ENCODE measurements at places on chromosomes 16 and 17. TPM values are rescaled to one million over a fixed set of nuclear protein-coding genes. Genes with fewer than 3 reads are reported as not detected.

The SLC38A7 gene
- total RNA-seq = 36.1 TPM

DNA sequence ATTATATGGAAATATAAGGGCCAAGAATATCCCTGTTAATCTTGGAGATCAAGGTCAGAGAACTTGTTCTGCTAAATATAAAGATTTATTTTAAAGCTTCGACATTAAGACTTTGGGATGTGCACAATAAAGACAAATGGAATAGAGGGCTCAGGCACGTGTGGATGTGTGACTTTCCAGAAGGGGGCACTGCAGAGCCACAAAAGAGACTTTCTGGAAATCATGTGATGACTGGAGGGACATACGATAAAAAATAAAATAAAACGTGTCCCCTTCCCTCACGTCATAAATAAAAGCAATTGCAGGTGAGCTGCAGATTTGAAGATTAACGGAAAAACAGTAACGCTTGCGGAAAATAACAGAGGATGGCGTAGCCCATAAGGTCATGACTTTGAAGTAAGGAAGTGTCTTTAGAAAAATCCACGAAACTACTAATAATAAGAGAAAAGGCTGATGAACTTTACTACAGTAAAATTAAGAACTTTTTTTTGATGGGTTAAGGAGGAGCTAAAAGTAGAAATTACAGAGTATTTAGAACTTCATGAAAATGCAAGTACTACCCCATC lies 9.4 kb upstream of the ENGASE start:
- DNase-seq = no peak

The ZNF385C gene
- total RNA-seq = 0.20 TPM

GRCh38 chr17:60653569-60653968 lies 24.1 kb upstream of the BCAS3 start:
- no peak for DNase-seq

- peak; percentile 41 for DNase-seq
Observed at GRCh38 chr17:73309727-73310596, 1.8 kb downstream of the CDC42EP4 start.

The STXBP4 gene
- total RNA-seq = 5.2 TPM

DNA sequence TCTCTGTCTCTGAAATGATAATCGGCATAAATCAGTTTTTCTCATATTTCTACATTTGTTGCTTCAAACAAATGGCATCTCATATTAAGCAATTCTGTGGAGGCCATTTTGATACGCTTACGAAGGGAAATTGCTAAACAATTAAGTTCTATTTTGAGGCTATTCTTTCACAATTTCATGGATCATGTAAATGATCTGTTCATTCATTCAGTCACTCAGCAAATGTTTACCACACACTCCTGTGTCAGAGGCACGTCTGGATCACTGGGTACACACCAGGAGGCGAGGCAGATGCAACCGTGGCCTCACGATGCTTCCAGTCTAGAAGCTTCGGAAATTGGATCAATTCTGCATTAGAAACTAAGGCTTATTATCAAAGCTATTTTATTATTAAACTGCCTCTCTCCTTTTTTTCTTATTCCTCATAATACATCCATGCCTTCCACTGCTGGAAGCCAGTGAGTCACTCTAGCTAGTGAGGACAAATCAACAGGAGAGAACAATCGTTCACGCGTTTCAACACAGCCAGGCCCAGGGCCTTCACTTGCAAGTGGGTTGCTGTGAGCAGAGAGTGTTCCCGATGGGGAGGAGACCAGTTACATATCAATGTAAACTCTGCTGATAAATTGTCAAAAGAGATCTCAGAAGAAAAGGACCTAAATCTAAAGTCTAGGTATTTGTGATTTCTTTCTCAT lies 11.3 kb upstream of the SLC39A11 start:
- no peak for DNase-seq

GRCh38 chr17:78130437-78131101 lies at the start of gene TMC8:
Gene TMC8, plus strand, starts transcription at chr17:78130771. Its CDS starts 818 bp downstream, at chr17:78131589.
- DNase-seq = peak; percentile 53

DNA sequence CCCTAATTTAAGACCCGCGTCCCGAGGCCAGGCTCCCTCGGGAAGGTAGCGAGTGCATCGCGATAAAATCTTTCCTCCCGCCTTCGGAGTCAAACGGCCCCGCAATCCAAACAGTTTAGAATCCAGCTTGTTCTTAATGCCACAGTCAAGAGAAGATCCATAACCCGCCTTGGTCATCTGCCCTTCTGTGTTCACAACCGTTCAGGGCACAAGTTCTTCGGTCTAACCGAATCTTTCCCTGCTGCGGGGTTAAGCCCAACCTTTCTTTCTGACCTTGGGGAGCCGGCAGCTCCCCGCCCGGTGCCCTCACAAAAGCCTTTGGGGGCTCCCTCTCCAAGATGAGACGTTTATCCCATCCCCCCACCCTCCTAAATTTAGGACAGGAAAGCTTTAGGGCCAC lies 30.3 kb downstream of the CPSF4L start:
- DNase-seq = no peak

The E4F1 gene
- 14.2 TPM for total RNA-seq

GRCh38 chr17:45150911-45151809 lies 2.9 kb downstream of the HEXIM1 start:
- no peak for DNase-seq

- no peak for DNase-seq
Observed at GRCh38 chr16:87297918-87298631, 19.1 kb downstream of the C16orf95 start.

The SLC35G6 gene
- total RNA-seq = not detected

The TP53TG3F gene
- not detected for total RNA-seq

DNA sequence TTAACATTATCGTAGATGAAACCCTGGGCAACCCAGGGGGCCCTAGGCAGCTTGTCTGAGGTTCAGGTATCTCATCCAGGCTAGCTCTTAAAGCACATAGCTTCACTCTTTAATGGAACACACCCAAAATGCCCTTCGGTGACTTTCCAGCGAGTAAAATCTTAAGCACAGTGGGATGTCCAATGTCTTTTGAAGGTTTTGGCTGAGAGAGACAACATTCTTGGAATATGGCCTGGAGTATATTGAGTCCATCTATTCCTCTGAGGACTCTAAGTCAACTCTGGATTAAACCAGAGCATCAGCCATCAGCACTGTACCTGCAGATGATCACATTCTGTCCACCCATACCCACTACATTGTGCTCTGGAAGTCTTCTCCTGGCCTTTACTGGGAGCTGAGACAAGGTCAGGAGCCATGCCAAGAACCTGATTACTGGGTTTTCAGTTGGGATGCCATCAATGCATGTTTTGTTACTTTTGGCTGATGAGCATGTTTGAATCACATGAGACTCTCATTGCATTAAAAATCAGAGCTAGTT lies 63.4 kb upstream of the CDH11 start:
- no peak for DNase-seq

GRCh38 chr17:82303944-82304808 lies 13.2 kb downstream of the CD7 start:
- DNase-seq = no peak

DNA sequence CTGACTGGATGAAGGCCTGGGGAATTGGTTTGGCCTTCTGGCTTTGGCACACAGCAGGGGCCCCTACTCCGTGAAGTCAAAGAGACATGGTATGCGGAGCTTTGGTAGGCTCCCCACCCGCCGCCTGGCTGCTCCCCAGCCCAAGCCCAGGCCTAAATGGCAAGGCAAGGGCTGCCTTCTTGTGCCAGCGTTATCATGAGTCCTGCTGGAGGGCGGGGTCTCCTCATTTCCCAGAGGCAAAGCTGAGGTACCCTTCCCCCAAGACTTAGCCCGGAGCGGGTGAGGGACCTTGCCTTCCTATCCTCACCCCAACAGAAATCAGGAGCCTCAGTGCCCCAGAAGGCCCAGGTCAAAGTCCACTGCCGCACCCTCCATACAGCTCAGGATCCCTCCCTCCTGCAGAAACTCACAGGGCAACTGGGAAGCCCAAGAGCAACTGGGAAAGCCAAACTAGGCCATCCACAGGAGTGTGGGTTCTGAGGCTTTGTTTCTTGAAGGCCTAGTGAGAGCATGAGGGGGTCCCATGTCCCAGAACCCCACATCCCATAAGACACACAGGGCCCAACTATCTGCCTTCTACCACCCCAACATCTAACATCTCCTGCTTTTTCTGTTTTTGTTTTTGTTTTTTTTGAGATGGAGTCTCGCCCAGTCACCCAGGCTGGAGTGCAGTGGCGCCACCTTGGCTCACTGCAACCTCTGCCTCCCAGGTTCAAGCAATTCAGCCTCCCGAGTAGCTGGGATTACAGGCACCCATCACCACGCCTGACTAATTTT lies 9.3 kb downstream of the PGAP3 start:
- DNase-seq = no peak

DNA sequence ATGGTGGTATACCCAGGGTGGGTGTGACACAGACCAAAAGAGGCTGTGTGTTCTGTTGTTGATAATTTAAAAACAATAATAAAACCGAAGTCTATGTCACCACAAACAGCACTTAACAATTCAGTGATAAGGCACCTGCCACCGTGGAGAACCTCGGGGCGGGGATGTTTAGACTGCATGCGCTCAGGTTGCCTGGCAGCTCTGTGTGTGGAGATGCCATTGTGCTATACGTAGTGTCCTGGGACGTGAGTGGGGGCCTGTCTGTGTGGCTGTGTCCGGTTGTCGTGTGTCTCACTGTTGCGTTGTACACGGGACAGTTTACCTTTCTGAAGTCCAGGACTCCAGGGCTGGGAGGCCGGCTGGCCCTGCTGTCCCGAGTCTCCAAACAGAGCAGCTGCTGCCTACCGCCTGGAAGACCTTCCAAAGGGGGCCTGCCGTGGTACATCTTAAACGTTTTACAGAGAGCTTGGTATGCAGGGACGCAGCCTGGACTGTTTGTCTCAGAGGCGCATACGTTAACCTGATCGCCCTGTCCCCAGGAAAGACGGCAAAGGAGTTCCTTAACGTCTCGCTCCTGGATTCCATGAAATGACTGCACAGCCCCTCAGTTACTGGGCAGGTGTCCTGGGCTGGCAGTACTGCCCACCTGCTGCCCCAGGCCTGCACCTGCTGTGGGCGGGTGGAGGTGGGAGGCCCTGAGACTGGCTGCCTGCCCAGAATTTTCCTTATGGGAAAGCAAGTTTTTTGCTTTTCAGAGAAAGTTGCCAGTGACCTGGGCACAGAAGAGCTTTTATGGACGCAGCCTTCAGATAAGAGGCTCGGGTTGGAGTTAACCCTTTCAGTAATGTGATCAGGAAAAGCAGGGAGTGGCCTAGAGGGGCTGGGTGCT lies 19.0 kb downstream of the SPIRE2 start:
- DNase-seq = no peak

The CALB2 gene
- total RNA-seq = 1.6 TPM

The KRT33A gene
- total RNA-seq = not detected

DNA sequence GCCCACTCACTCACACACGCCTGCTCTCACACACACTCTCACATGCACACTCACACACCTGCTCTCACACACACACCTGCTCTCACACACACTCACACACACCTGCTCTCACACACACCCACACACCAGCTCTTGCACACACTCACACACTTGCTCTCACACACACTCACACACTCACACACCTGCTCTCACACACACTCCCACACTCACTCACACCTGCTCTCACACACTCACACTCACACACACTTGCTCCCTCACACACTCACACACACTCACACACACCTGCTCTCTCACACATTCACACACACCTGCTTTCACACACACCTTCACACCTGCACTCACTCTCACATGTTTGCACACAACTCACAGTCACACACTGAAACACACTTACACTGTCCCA lies 4.0 kb downstream of the CD300H start:
- DNase-seq = no peak

The CCL3 gene
- total RNA-seq = not detected

The GAST gene
- not detected for total RNA-seq

The RDM1 gene
- total RNA-seq = not detected

DNA sequence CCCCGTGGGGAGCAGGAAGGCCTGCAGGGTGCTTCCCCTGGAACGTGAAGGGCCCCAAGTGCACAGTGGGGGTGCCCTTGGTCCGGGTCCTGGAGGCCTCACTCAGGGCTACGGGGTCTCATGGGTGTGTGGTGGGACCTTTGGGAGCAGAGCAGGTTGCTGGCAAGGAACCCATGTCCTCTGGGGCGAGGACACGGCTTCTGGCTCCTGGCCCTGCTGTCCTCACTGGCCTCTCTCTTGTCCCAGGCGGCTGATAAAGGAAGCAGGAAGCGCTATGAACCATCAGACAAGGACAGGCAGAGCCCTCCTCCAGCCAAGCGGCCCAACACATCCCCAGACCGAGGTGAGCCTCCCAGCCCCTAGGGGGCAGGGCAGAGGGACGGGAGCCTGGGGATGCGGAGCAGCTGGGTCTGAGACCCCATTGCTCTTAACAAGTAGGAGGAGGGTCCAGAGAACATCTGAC lies 9.8 kb upstream of the IL17C start:
- peak; percentile 78 for DNase-seq

The KRTAP1-4 gene
- not detected for total RNA-seq

DNA sequence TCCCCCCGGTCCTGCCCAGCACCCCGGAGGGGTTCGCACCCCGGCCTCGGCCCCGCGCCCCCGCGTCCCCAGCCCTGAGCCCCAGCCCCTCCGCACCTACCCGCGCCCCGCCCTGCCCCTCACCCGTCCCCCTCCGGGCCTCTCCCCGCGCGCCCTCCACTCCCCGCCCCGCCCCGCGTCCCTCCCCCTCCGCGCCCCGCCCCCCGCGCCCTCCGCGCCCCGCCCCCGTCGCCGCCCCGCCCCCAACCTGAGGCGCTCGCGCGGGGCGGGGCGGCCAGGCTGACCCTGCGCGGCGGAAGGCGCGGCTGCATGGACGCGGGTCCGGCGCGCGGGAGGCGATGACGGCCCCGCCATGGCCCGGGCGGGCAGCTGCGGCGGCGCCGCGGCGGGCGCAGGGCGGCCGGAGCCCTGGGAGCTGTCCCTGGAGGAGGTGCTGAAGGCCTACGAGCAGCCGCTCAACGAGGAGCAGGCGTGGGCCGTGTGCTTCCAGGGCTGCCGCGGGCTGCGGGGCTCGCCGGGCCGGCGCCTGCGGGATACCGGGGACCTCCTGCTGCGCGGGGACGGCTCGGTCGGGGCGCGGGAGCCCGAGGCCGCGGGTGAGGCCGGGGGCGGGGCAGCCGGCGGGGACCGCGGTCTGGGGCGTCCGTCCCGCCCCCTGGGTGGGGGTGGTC lies at the start of gene SPIRE2:
SPIRE2 (plus strand) TSS at position 277 of the 671 bp plus-strand sequence; CDS start at position 353, 76 bp downstream.
- DNase-seq = peak; percentile 88

GRCh38 chr16:81921843-81922584 lies 89.3 kb downstream of the SDR42E1 start:
- DNase-seq = no peak

- no peak for DNase-seq
Observed at GRCh38 chr17:18263885-18264682, 3.6 kb downstream of the MIEF2 start.

DNA sequence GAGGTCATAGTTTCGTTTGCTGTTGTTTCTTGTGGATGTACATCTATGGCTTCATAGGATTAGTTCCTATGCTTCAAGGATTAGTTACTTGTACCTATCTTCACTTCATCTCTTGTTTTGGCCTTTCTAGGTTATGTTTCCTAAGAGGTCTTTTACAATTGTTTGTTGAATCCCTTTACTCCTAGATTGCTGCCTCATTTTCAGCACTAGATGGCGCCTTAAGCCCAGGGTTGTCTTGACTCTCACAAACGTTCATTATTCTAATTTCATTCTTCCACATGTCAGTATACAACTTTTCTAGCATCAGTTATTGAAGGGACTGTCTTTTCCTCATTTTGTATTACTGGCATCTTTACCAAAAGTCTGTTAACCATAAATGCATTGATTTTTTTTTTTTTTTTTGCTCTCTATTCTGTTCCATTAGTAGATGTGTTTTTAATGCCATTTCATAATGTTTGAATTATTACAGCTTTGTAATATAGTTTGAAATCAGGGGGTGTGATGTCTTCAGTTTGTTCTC lies 45.0 kb upstream of the NACA2 start:
- no peak for DNase-seq

All from left ventricle myocardium superior (tissue), 1 donor.